SW480 (cell line): ENCODE measurements at places on chromosomes 12 and 14.

DNA sequence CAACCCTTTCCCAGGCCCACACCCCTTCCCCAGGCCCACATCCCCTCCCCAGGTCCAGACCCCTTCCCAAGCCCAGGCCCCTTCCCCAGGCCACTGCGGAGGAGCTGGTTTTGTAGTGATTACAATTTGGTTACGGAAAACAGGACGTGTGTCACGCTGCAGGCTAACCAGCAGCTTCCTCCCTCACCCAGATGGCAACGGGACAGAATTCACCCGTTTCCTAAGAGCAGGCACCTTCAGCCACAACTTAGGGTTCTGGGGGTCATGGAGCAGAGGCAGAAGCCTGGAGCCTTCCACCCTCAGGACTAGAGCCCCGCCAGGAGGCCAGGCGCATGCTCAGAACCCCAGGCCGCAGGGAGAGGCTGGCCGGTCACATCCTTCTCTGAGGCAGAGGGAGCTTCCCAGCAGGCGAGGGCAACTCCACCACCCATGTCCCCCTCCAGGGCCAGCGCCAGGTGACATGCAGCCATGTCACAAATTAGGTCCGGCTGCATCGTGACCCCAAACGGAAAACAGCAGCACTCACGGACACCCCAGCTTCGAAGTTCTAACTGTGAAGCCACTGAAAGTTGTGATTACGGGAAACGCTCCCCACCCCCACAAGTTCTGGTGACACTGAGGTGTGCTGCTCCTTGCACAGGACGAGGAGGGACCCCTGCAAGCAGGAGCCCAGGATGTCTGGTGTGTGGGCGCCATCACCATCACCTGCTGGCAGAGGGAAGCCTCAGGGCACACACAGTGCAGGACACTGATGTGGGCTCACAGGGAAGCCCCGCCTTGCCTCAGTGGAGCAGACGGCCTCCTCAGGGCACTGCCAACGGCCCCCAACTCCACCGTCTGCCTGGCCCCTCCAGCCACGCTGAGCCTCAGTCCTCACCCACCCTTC lies 7.7 kb downstream of the BRF1 start:
- DNase-seq: no peak

DNA sequence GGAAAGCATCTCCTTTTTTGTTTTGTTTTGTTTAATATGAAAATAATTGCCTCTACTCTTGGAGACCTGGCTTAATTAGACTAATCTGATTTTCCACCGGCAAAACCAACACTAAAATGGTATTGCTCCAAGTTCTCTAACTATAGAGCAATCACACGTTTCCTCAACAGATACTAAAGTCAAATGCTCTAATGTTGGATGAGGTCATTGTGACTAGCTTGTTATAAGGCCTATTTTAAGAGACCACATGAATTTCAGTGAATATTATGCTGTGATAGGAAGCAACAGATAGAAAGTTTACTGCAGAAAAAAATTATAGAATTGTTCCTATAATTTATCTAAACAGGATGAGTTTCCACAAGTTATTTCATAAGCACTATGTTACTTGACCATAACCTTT lies 3.3 kb upstream of the CCDC196 start:
- DNase-seq: no peak

GRCh38 chr12:6233121-6233971 lies 33.1 kb downstream of the CD9 start:
- DNase-seq: no peak

DNA sequence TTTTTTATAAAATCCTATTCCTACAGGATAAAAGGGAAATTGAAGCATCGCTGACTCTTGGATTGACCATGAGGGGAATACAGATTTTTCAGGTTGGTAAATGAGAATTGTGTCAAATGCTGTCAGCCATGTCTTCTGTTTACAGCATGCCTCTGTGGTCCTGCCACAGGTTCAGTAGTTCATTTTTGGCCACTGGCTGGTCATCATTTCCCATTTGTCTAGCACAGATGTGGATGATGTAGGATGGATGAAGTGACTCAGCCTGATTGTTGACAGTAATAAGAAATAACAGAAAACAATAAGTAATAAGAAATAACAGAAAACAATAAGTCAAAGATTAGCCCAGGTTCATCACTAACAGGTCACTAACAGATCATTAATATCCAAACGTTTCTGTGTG lies 59.8 kb downstream of the FRMD6 start:
- DNase-seq: no peak

- no peak for DNase-seq
Measured at GRCh38 chr12:111453071-111453989, 47.6 kb downstream of the SH2B3 start.

- peak; percentile 20 for DNase-seq
Measured at GRCh38 chr14:86787717-86788116, 1205.3 kb downstream of the GALC start.

- DNase-seq: no peak
Measured at GRCh38 chr12:108442067-108442466, 73.0 kb upstream of the FICD start.

- no peak for DNase-seq
Measured at GRCh38 chr14:24071144-24071697, at the start of gene CPNE6. Gene CPNE6 (plus strand): TSS chr14:24071562. CDS start chr14:24072937, 1,375 bp downstream.

DNA sequence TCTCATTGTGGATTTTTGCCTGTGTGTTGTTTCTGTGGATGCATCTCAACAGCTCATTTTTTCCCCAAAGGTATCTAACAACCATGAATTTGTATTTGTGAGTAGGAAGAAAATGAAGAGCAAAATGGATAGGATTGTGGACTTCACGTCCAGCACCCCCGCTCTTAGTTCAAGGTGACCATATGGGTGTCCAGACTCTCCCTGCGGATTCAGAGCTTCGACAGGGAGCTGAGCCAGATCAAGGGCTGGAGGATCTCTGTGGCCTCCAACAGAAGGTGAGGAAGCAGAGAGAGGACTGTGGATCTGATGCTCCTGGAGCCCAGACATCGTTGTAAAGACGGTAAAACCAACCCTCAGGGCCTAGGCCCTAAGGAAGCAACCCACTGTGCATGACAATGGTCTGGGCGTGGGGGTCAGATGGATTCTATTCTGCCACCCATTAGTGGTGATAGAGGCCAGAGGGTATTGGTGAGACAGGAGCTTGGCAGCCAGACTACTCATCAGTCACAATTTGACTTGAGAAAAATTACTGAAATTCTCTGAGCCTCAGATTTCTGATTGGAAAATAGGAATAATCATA lies 659.7 kb upstream of the TMEM132C start:
- DNase-seq: no peak

DNA sequence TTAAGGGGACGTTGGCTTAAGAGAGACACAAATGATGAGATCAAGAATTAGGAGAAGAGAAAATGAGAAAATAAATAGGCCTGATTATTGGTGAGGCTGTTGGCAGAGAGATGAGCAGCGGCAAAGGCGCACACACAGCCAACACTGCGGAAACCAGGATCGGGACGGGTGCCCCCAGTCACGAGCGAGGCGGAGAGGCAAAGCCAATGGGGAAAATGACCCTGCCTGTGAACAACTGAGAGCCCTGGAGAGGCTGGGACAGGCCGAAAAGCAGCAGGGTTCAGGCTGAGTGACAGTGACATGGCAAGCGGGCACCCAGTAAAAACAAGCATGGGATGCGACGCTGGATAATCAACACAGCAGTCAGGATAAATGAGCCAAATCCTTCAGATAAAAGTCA lies 21.0 kb downstream of the SLC15A4 start:
- DNase-seq: no peak

DNA sequence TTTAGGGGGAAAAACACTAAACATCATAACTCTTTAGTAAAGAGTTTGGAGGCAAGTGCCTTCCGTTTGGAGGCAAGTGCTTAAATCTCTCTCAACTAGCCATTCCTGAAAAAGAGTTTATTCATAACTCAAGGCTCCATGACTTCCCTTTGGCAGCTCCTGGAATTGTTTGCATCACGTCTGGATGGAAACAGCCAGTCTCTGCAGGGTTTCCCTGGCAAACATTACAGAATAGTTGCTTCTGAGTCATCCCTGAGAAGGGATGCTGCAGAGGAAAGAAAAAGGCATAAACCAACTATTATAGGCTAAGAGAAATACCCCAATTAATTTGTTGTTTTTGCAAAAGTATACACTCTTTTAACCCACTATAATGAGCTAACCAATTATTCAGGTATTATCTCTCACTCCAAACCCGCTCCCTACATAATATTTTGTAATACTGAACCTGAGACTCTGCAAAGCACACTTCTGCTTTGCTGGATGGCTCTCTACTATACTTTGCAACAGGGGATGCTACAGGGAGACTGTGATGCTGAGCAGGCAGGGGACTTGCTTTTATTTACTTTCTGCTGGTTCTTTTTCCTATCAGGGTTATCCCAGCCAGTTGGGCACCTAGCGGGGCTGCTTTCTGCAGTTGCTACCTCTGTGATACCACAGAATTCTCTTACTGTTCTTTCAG lies 497.7 kb downstream of the FUT8 start:
- DNase-seq: no peak

DNA sequence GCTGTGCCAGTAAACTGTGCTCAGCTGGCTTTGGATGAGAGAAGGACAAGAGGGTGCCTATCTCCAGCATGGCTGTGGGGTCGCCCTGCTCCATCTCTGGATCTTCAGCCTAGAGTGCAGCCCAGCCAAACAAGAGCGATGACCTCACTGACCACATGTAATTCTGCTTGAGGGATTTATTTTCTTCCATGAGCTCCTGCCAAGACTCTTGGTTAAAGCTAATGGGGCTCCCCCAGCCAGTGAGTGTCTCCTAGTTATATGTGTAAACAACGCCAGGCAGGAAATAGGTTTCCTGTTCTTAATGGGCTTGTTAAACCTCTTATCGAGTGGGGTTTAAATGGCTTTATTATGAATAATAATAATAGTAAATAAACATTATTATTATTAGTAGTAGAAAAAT lies 397.2 kb downstream of the NRXN3 start:
- no peak for DNase-seq

DNA sequence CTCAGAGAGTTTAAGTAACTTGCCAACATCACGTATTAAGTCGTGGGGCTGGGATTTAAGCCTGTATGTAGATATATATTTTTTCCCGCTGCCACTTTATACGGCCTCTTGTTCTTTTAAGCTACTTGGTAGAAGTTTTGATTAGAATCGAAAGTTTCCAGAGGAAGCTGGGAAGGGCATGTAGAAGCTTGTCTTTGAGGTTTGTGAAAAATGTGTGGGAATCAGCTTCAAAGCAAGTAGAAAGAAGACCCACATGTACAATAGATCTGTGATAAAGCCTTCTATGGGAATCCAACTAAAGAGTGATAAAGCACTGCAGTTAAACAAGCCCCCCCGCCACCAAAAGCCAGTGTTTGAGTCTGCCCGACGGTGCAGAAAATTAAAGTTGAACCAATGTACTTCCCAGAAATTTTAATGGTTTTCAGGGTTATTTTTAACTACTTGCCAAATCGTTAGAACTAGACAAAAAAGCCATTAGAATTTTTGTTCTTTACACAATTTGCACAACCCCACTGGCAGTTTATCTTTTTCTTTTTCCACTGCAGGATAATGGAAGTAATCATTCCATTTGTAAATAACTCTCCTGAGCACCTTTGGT lies 25.5 kb downstream of the SERPINA11 start:
- peak; percentile 65 for DNase-seq
